ENCODE measurements at places on chromosomes 16 and 17.
A peak's percentile ranks its signal among the peaks of the same experiment; 100 is the strongest.

- DNase-seq = no peak
These were observed 24.3 kb downstream of the PELP1 start for GRCh38 chr17:4679658-4680057.

GRCh38 chr16:46895399-46896313 lies 11.5 kb downstream of the GPT2 start:
- DNase-seq = no peak

DNA sequence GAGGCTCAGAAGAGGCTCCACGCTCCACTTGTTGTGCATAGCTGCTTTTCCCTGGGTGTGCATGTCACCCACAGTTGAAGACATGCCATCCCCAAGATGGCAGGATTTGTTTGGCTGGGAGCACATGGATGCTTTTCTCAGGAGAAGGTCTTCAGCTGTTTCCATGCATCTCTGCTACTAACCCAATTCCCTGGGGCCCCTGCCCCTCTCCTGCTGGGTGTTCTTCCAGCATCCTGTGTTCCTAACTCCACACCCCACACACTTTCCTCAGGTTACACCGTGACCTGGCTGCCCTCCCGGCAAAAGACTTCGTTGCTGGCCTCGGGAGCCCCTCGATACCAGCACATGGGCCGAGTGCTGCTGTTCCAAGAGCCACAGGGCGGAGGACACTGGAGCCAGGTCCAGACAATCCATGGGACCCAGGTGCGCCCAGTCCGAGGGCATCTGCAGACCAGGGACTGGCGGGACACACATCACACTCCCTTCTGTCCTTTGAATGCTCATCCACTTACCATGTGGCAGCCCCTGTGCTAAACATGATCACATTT lies 21.5 kb downstream of the ITGAL start:
- no peak for DNase-seq

GRCh38 chr16:17578981-17579874 lies 108.5 kb upstream of the XYLT1 start:
- peak; percentile 80 for DNase-seq

All from brain (organoid and tissue), 16 donors.